NCI-H446 treated with DMSO at 0.1 percent for 48 hours (cell line): ENCODE measurements at places on chromosomes 7 and 10.
A peak's percentile ranks its signal among the peaks of the same experiment; 100 is the strongest.

- DNase-seq: no peak
Observed at GRCh38 chr10:77361831-77362230, 275.8 kb downstream of the KCNMA1 start.

DNA sequence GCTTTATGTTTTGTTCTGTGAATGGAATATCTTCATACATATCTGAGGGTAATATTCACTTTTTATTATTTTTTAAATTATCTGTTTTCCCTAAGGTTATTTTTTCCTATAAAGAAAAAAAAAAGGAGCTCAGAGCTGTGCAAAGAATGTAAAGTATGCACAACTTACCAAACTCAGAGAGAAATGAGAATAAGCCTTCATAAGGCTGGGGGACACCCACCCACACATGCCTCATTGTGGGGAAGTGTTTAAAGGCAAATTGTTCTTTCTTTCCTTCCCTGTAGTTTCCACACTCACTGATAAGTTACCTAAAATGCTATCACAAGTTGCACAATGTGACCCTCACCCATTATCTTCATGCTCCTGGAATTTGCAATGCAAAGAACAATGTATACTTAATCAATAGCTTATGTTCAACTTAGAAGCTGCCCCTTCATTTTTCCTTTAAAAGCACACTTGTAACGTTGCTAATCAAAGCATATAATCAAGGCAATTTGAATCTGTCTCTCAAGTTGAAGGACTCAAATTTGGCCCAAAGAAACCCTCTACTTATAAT, 108.1 kb downstream of the GNAT3 start:
- DNase-seq: no peak

- DNase-seq: no peak
Observed at GRCh38 chr10:44511166-44511565, 126.3 kb upstream of the CXCL12 start.

DNA sequence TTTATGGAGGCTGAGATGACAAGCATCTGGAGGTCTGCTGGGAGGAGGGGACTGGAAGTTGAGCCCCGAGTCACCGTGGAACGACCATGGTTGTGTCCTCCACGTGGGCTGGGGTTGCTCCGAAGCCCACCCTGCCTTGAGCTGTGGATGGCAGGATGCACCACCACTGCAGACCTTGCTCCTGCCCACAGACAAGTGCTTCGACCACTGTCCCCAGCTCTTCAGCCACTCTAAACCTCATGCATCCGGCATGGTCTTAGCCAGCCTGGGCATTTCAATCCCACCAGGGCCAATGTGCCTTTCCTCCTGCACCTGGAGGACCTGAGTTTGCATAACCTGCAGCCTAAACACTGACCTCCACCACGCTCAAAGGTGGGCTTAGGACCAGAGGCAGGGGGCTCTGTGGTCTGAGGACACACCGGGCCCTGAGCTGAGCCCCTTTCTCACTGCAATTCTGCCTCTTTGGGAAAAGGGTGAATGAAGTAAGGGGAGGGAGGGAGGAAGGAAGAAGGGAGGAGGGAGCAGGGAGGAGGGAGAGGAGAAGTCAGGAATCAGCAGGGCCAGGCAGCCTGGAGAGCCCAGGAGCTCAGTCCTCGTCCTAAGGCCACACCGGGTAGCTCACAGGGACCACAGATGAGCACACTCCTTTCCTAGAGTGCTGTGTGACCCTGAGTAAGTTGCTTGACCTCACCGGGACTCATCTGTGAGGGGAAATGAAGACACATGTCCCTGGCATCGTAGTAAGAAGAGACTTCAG, 44.8 kb upstream of the DNAAF5 start:
- DNase-seq: no peak

GRCh38 chr7:103809229-103809994, 180.0 kb downstream of the RELN start:
- no peak for DNase-seq

DNA sequence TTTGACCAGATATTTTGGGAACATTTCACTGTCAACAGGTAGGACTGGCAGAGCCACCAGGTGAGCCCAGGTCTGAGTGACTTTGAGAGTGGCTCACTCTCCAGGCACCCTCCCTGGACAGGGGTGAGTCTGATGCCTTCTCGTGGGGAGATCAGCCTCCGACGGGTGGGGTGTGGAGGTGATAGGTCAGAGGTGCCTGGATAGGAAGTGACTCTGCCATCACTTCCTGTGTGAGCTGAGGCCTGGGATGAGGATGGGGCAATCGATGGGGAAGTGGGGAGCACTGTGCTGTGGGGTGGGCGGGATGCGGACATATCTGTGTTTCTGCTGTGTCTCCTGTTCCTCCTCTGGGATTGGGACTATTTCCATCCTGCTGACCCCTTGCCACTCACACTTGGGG, 34.6 kb downstream of the IFT22 start:
- no peak for DNase-seq

DNA sequence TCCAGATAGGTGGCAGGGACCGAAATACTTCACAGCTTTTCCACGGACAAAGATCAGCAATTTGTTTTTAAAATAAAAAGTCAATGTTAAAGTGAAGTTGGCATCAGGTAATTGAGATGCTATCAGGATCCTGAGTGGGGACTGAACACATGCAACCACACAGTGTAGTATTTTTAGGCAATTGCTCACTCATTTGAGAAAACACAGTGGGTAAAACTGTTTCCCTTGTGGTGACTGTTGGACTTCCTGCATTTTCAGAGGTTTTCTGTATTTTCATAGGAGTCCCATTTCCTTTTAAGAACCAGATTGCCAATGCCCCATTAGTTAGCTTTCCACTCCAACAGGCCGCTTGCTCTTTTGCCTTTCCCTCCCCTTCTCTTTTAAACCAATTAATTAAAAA, 159.5 kb upstream of the ZNF32 start:
- no peak for DNase-seq

- DNase-seq: no peak
Observed at GRCh38 chr10:132460691-132461090, 63.7 kb downstream of the PWWP2B start.

DNA sequence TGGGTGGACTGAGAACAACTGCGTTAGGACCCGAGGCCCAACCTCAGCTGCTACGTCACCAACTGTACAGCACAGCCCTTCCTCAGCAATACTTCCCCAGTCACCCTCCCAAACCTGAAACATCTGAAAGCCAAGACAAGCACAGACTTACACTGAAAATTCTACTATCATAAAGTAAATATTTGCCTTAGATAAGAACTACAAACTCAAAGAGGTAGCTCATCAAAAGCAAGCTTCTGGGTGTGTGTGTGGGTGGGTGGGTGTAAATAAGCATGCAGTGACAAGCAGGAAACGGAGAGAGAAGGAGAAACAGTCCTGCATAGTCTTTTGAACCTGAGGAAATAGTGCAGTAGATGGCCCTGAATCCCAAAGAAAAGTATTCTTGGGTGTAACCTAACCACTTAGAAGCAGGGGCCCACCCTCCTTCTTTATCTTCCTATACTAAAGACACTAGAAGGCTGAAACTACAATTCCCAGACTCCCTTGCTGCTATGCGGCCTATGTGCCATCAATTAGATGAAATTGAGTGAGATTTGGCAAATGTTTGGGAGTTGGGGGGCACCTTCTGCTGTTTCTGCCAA, 18.7 kb downstream of the SLC25A13 start:
- no peak for DNase-seq

- no peak for DNase-seq
Observed at GRCh38 chr10:70809011-70809611, 6.6 kb upstream of the SGPL1 start.

- DNase-seq: no peak
Observed at GRCh38 chr10:132418527-132419416, 21.8 kb downstream of the PWWP2B start.

DNA sequence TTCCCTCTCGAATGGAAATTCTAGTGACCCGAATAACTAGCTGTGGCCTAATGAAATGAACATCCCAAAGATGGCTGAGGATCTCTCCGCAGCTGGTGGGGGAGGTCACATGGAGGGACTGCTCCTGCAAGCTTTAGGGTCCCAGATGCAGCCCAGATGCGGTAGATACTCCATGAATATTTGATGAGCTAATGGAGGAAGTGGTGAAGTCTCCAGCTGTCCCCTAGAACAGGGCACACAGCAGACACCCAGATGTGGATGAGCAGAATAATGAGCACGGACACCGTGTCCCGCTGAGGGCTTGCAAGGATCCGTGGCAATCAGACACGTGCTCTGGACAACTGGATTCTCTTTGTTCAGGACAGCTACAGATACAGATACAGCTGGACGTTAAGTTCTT, 59.2 kb downstream of the DENND2A start:
- DNase-seq: no peak

GRCh38 chr10:20033476-20033875, 217.2 kb downstream of the PLXDC2 start:
- DNase-seq: no peak

GRCh38 chr10:84715911-84716310, 387.5 kb downstream of the CCSER2 start:
- DNase-seq: no peak

DNA sequence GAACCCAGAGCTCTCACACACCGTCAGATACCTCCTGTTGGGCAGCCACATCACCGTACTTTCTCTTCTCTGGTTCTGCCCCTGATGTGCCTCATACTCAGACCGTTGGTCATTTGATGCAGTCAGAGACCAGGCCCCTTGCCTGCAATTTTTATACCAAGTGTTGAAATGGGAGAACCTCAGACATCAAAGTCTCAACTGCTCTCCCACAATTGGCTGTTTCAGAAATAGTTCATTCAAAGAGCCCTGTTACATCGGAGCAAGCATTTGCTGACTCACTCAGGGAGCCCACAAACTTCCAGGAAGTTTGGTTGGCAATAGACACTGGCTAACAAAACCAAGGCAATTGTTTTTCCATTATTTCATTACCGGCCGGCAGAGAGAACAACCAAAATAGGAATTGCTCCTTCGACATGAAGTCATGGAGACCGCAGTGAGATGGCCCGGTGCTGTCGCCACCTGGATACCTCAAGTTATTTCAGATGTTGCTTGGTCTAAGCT, 33.5 kb upstream of the ADAM12 start:
- no peak for DNase-seq

DNA sequence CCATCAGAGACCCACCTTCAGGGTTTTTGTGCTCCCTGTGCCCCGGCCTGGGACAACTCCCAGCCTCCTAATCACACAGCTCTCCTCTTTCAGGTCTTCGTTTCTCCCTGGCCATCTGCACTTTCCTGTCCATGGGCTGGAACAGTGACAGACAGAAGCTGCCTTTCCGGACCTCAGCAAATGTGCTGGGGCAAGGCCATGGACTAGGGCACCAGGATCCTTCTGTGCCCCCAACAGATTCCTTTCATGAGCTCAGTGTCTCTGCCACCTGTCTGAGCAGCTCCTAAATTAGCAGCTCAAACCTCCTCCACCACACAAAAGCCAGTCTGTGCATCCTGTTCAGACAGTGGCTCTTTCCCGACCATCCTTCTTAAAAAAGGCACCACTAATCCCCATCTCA, 41.9 kb upstream of the FRMD4A start:
- DNase-seq: no peak

GRCh38 chr10:102633287-102633686, 11.0 kb upstream of the TRIM8 start:
- no peak for DNase-seq

DNA sequence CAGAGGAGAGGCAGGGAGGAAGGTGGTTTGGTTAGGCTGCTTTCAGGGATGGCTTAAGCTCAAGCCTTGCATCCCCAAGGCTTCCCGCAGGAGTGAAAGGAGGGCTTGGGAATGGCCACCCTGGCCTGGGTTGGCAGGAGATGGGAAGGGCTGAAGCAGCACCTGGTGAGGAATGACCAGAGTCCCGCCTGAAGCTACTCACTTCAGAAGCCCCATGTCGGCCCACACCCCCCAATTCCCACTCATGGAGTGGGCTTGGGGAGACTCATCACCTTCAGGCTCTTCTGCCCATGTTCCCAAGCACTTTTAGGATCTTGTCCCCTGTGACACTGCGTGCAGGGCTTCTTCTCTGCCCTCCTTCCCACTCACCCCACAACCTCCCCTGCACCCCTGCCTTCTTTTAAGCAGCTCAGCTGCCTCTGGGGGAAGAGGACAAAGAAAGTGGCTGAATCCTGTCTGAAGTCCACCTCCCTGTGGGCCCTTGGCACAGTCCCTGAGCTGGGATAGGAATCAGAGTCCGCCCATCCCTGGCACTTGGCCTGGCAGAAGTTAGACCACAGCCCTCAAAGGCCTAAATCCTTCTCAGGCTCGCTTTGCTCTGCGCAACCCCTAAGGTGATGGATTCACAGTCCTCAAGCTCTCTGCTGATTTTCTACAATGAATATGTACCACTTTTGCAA, 16.5 kb downstream of the RGR start:
- no peak for DNase-seq

GRCh38 chr7:133678137-133678814, 425.4 kb downstream of the EXOC4 start:
- peak; percentile 9 for DNase-seq

- DNase-seq: no peak
Observed at GRCh38 chr7:5421714-5422395, 1.8 kb downstream of the TNRC18 start.

DNA sequence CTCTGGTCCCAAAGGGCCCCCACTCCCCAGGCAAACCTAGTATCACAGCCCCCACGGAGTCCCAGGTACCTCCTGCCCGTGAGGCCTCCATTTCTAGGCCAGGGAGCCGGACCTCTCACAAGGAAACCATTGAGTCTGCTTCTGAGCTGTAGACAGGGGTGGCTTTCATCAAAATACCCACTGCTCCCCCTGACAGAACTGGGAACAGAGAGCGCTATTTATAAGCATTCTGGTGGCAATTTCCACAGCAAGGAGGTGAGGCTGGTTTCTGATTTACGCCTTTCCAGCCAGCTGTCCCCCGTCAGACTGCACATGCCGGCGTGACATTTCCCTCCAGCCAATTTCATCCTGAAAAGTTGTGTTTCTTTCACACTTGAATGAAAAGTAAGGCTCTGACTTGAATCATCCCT, 407.5 kb upstream of the PRKCQ start:
- no peak for DNase-seq

- DNase-seq: no peak
Observed at GRCh38 chr7:120992272-120992964, 3.9 kb downstream of the CPED1 start.

- peak; percentile 28 for DNase-seq
Observed at GRCh38 chr7:108002726-108003598, at the start of gene LAMB1. Gene LAMB1 (minus strand): TSS chr7:108003161. CDS start chr7:108002885, 276 bp downstream.

GRCh38 chr7:112986256-112987031, 100.2 kb downstream of the GPR85 start:
- no peak for DNase-seq

DNA sequence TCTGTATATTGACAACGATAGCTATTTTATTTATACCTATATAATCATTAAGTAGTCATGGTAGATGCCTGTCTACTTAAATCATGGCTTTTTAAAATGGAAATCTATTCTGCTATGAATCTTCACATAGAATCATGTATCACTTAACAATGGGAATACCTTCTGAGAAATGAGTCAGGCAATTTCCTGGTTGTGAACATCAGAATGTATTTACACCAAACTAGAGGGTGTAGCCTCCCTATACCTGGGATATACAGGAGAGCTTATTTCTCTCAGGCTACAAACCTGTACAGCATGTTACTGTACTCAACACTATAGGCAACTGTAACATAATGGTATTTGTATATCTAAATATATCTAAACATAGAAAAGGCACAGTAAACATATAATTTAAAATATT, 502.3 kb downstream of the ZWINT start:
- no peak for DNase-seq

- DNase-seq: no peak
Observed at GRCh38 chr10:4008676-4009382, 223.8 kb upstream of the KLF6 start.

- no peak for DNase-seq
Observed at GRCh38 chr7:42236976-42237810, at the start of gene GLI3. Gene GLI3 (minus strand): TSS chr7:42237209. CDS start chr7:42223253, 13,956 bp downstream.

GRCh38 chr10:576130-576465, 113.4 kb downstream of the DIP2C start:
- DNase-seq: no peak

GRCh38 chr7:84611391-84611790, 416.8 kb upstream of the SEMA3A start:
- no peak for DNase-seq
